ENCODE measurements at places on chromosomes 1 and 21.

DNA sequence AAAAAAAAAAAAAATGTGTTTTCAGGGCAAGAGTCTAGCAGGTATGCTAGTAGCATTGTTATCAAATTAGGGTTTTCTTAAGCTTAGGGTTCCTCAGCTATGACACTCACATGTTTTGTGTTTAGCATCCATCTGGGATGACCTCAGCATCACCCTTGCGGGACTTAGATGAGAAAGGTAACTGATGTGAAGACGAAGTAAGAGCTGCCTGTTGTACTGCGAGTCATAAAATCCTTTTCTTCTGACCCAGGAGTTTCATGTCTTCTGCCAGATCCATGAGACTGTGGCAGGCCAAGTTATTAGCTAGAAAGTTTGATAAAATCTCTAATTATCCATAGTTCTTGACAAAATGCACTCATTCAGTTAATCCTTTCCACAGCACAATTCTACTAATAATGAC lies 1251.1 kb downstream of the AMY1C start:
- no peak for DNase-seq

- DNase-seq = peak; percentile 31
Observed at GRCh38 chr1:85544689-85545215, 35.8 kb upstream of the CCN1 start.

DNA sequence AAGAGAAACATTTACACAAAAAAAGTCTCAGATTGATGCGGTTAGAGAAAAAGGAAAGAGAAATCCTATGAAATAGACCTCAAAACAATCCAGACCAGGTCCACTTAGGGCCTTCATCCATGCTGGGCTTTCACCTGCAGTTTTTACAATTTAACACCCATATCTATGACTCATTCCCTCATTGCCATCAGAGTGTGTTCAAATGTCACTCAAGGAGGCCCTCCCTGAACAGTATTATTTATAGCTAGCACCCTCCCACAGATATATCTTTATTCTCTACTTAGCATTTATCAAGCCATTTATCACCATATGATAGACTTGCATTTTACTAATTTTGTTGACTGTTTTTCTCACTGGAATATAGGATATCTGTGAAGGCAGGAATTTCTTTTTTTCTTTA lies 824 bp upstream of the KRTAP21-3 start:
- no peak for DNase-seq

DNA sequence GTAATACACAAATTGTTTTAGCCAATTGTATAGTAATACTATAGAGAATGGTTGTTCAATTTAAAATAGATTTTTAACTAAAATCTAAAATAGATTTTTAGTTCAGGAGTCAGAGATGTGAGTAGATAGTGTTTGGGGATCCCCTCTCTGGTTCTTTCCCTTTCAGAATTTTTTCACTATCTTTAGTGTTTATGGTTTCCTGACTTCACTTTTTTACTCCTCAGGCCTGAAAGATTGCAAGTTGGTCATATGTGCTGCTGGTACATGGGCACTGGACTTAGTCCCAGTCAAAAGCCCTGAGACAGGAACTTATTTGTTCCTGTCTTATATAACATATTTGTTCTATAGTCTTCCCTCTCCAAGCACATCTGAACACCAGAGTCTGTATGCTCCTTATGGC lies 96.8 kb upstream of the ATP1B1 start:
- no peak for DNase-seq

GRCh38 chr1:180754453-180754852 lies 122.6 kb downstream of the XPR1 start:
- no peak for DNase-seq

Measured in kidney (tissue), 22 donors.